ENCODE measurements at places on chromosomes 2 and 18.

- no peak for DNase-seq
Observed at GRCh38 chr18:55228191-55228590, 268.9 kb upstream of the CCDC68 start.

- DNase-seq = no peak
Observed at GRCh38 chr18:50806208-50806616, 13.6 kb downstream of the MRO start.

DNA sequence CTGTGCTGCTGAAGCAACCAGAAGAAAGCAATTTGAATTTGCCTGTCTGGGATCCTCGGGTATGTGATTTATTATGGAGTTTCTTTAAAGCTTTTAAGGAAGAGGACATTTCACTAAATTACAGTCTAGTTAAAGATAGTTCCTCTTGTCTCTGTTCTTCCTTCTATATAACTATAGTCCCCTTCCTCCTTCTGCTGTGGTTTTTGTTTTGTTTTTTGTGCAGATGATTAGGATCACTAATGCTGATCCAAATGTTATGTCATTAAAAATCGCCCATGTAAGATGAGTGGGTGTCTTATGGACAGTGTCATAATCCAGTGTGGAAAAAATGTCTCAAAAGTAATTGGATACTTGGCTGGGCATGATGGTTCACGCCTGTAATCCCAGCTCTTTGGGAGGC lies 24.7 kb downstream of the PAPOLG start:
- DNase-seq = no peak

GRCh38 chr2:197296835-197297234 lies 13.7 kb downstream of the ANKRD44 start:
- no peak for DNase-seq

- DNase-seq = no peak
Observed at GRCh38 chr2:100527440-100528015, 35.3 kb upstream of the PDCL3 start.

- no peak for DNase-seq
Observed at GRCh38 chr2:40103590-40103989, 324.5 kb upstream of the THUMPD2 start.

GRCh38 chr2:88932686-88933085 lies 241.2 kb downstream of the RPIA start:
- DNase-seq = peak; percentile 21

DNA sequence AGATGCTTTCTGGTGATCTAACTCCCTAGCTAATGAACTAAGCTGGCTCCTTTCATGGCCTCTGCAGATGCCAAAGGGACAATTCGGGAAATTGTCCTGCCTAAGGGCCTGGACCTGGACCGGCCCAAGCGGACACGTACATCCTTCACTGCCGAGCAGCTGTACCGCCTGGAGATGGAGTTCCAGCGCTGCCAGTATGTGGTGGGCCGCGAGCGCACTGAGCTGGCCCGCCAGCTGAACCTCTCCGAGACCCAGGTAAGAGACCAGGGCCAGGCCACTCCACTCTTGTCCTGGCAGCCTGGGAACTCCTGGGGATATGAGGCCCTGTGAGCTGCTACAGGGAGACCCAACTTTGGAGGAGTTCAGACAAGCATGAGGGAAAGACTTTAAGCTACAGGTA lies 14.7 kb upstream of the ATP6V1B1 start:
- no peak for DNase-seq

- no peak for DNase-seq
Observed at GRCh38 chr2:196944570-196944969, 18.1 kb upstream of the PGAP1 start.

GRCh38 chr2:134375935-134376334 lies 122.1 kb downstream of the MGAT5 start:
- DNase-seq = no peak

DNA sequence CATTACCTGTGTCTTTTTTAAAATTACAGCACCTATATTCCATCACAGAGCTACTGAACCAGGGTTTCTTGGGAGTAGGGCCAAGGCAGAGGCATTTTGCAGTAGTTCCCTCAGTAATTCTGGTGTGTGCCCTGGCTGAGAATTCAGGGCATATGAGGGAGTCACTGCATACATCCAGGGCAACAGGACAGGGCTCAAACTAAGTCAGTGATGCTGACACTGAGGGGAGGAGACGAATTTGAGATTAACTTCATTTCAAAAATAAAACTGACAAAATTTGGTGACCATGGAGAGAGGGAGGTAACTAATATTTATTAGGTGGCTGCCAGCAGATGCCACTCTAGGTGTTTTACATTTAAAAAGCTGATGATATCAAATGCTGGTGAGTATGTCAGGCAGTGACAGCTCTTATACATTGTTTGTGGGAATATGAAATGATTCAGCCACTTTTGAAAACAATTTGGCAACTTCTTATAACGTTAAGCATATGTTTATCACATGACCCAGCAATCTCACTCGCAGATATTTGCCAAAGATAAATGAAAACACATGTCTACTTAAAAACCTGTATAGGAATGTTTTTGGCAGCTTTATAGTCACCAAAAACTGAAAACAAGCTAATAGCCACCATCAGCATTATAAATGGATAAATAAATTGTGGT lies 20.3 kb downstream of the STRADB start:
- no peak for DNase-seq

GRCh38 chr2:109124982-109125592 lies 3.9 kb upstream of the SH3RF3 start:
- DNase-seq = no peak

DNA sequence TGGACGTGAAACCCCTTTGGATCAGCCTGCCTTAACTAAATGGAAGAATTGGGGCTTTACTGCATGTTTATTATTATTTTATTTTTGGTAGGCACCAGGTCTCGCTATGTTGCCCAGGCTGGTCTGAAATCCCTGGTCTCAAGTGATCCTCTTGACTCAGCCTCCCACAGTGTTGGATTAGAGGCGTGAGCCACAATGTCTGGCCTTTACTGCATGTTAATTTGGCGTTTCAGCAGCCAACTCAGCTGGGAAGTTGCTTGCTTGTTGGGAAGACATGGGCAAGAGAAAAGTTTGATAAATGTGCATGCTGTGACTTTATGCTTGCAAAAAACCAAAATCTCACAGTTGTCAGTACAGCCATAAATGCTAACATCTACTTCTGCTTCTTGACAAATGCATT lies 105.1 kb downstream of the FMNL2 start:
- no peak for DNase-seq

GRCh38 chr18:34049511-34049910 lies 175.2 kb downstream of the NOL4 start:
- DNase-seq = no peak

DNA sequence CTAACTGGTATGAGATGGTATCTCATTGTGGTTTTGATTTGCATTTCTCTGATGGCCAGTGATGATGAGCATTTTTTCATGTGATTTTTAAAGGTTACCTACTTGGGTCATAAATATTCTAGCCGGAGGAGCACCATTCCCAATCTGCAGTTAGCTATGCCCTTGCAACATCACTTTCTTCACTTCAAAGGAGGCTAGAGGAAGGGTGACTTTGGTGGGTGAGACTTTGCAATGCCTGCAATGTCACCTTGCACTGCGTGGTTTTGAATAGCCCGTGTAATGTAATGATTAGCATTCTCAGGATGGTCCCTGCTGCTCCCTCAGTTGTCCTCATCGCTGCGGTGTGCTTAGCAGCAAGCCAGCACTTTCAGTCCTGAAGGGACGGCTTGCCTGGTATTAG lies 56.1 kb upstream of the CHRNA1 start:
- DNase-seq = no peak

DNA sequence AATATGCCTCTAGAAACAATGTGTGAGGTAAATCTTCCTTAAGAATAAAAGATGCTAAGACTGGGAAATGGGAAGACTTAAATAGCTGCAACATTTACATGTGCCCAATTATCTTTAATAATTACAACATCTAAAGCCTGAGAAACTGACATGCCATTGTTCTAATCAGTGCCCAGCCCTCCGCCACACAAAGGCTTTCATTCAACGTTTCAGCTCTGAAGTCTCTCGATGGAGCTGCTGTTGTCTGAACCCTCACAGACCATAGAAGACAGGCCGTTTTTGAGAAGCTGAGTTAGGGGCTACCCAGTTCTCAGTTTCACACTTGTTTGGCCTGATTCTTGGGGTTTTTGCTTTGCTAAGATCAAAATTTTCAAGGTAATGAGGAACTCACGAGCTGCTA lies 315.4 kb upstream of the CHST9 start:
- no peak for DNase-seq

- no peak for DNase-seq
Observed at GRCh38 chr2:241456546-241456945, 51.8 kb downstream of the STK25 start.

- no peak for DNase-seq
Observed at GRCh38 chr2:63827749-63828148, 13.9 kb upstream of the UGP2 start.

- DNase-seq = peak; percentile 1
Observed at GRCh38 chr18:48824231-48824970, 126.4 kb downstream of the SMAD7 start.

DNA sequence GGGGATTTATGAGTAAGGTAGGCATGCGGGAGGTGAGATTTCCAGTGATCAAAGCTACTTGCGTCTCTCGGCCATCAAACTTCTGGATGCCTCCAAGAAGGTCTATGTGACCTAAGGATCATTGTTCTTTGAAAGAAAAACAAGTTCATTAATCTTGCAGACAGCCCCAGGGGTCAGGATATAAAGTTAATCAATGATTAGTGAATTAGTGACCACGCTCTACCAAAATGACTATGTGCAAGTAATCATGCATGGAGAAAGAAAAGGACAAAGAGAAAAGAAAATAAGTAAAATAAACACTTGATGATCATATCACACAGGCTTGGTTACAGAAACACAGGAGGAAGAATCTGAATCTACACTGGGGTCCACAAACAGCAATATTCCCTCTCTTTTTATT lies 42.5 kb upstream of the BCL11A start:
- DNase-seq = no peak

DNA sequence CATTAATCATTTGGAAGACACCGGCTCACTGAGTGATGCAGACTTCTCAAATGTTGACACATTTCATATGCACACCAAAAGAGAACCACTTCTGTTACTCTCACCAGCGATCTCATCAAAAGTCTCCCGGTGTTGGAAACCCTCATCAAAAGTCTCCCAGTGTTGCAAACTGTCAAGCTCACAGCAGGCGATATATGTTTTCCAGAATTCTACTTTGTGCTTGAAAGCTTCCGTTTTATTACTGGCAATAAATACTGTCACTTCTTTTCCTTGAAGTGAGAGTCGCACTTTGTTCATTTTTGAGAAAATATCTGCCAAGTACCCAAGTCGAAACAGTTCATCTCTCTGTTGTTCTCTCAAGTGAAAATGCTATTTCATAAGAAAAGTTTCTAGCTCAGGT lies 20.5 kb downstream of the MLPH start:
- no peak for DNase-seq

DNA sequence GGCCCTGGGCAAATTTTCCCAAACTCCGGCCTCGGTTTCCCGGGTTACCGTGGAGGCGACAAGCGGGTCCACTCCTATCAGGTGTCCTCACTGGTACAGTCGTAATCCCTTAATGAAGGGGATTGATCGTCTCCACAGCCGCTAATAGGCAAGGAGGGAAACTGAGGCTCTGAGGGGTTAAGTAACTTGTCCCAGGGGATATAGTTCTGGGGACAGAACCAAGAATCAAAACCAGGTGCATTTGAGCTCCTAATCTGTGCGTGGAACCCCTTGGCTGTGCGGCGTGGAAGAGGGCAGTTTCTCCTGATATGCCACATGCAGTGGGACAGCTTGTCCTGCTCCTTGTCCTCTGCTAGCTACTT lies 157.2 kb downstream of the CYRIA start:
- no peak for DNase-seq

- DNase-seq = no peak
Observed at GRCh38 chr2:231617059-231617926, 24.6 kb downstream of the TEX44 start.

GRCh38 chr18:44834867-44835469 lies 154.3 kb downstream of the SETBP1 start:
- DNase-seq = no peak
